ENCODE measurements at places on chromosomes 11 and 22. TPM values are rescaled to one million over a fixed set of nuclear protein-coding genes. Genes with fewer than 3 reads are reported as not detected.
A peak's percentile ranks its signal among the peaks of the same experiment; 100 is the strongest.

DNA sequence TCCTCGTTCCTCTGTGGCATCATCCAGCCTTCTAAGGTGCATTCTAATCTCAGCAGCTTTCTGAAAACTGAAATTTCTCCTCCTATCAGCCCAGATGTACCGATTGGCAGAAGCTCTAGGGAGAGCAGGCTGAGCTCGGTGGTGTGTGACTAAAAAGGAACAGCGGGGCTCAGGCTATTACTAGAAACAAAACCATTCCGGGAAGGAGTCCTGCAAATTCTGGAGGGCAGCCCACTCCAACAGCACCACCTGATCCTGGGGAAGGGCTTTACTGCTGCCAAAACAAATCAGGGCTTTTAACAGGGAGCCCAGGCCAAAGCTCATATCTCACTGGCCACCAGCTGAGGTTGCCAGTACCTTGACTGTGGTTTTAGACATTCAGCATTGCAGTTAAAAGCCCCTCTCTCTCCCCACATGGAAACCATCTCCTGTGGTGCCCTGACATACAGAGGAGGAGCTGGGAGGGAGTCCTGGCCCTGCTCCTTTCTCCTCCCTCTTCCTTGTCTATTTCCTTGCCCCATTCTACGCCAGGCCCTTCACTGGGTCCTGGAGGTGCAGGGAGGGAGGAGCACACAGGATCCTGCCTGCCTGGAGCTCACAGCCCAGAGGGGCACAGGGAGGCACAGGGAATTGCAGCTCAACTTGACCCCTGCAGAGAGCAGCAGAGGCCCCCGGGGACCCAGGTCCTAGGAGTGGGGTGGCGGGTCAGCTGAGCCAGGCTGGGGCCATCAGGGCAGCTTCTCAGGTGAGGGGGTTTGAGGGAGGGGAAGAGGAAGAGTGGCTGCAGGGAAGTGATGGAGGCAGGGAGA is 889 bp downstream of the PLAAT4 start:
- peaks cover 76% of the 10 kb centered on the region for H3K4me1 ChIP-seq
- H3K27me3 ChIP-seq: no peaks in the 10 kb centered on the region
- DNase-seq: no peak
- H3K36me3 ChIP-seq: no peaks in the 10 kb centered on the region
- peak overlapping the region; percentile 87 for H3K27ac ChIP-seq
- H3K4me3 ChIP-seq: peak overlapping the region; percentile 80

- no peaks in the 10 kb centered on the region for H3K4me1 ChIP-seq
- no peak for DNase-seq
- H3K27me3 ChIP-seq: peaks cover 6% of the 10 kb centered on the region
- H3K36me3 ChIP-seq: no peaks in the 10 kb centered on the region
- no peak overlapping the region for H3K4me3 ChIP-seq
These were observed 40.2 kb downstream of the FZD4 start for GRCh38 chr11:86914865-86915519.

DNA sequence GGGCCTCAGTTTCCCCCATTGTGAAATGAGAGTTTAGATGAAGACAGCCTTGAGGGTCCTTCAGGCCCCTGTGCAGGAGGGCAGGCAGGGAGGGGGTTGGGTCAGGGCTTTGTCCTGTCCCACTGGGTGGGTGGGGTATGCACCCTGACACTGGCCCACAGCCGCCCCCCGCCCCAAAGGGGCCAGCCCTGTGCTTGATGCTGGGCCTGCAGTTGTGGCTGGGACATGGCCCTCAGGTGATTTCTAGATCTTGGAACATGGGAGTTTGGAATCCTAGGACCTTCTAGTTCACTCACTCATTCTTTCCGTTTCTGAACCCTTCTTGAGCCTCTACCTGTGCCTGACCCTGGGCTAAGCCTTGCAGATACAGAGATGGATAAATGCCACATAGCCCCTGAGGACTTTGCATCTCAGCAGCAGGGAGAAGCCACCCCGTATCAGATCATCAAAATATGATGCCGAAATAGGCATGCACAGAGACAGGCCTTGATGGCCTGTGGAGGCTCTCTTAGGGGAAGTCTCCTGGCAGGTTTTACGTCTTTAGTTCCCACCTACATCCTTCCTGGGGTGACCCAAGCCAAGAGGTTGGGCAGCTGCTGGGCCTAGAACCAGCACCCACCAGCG is 76.0 kb downstream of the FBLN1 start:
- no peak for DNase-seq
- no peak overlapping the region for H3K4me3 ChIP-seq
- H3K4me1 ChIP-seq: peaks cover 4% of the 10 kb centered on the region

DNA sequence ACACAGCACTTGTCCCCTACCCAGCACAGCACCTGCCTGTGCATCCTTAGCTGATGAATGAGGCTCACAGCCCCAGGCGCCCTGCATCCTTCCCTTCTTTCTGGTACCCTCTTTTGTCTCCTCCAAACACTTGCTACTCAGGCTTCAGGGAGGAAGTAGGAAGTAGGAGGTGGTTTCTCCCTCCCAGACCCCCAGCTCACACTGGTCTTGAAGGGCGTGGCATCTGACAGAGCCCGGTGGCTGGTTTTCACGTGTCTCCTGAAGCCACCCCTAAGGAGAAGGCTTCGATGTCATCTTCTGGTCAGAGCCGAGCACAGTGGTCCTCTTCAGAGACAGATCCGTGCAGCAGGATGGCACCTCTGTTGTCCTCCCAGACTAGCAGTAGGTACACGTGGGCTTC is 109.8 kb downstream of the PTPRJ start:
- H3K4me3 ChIP-seq: no peak overlapping the region
- no peaks in the 10 kb centered on the region for H3K27me3 ChIP-seq
- H3K4me1 ChIP-seq: peaks cover 51% of the 10 kb centered on the region
- no peak for DNase-seq
- no peaks in the 10 kb centered on the region for H3K36me3 ChIP-seq
- H3K27ac ChIP-seq: no peak overlapping the region

GRCh38 chr22:27588915-27589314 is 212.6 kb downstream of the MN1 start:
- no peaks in the 10 kb centered on the region for H3K36me3 ChIP-seq
- H3K27me3 ChIP-seq: peaks cover 2% of the 10 kb centered on the region

- no peaks in the 10 kb centered on the region for H3K4me1 ChIP-seq
- H3K4me3 ChIP-seq: no peak overlapping the region
- DNase-seq: no peak
- peaks cover 13% of the 10 kb centered on the region for H3K27me3 ChIP-seq
- H3K27ac ChIP-seq: no peak overlapping the region
These were observed 7.6 kb downstream of the MS4A4E start for GRCh38 chr11:60235321-60235720.

DNA sequence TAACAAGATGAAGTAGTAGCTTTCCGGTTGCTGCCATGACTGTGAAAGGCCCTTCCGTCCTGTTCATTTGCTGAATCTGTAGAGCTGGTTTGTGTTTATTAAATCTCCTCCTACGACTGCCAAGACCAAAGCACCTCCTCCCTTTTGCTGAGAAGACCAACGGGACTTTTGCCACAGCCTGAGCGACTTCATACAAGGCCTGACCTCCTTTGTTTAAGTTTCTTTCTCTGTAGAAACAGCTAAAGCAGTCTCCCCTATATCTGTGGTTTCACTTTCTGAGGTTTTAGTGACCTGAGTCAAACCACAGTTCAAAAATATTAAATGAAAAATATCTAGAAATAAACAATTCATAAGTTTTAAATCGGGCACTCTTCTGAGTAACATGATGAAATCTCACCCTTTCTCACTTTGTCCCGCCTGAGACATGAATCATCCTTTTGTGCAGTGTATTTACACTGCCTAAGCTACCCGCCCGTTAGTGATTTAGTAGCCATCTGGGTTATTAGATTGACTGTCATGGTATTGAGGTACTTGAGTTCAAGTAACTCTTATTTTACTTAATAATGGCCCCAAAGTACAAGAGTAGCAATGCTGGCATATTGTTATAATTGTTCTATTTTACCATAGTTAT is 119.1 kb upstream of the LRRC4C start:
- H3K4me1 ChIP-seq: no peaks in the 10 kb centered on the region
- H3K36me3 ChIP-seq: no peaks in the 10 kb centered on the region
- no peak overlapping the region for H3K27ac ChIP-seq
- H3K27me3 ChIP-seq: no peaks in the 10 kb centered on the region
- no peak overlapping the region for H3K4me3 ChIP-seq

- H3K36me3 ChIP-seq: no peaks in the 10 kb centered on the region
- no peak overlapping the region for H3K4me3 ChIP-seq
- H3K27me3 ChIP-seq: peaks cover 5% of the 10 kb centered on the region
- no peak for DNase-seq
- no peaks in the 10 kb centered on the region for H3K4me1 ChIP-seq
- H3K27ac ChIP-seq: no peak overlapping the region
These were observed 29.1 kb upstream of the AQP11 start for GRCh38 chr11:77560605-77561004.

C22orf31 gene
- not detected for total RNA-seq

DNA sequence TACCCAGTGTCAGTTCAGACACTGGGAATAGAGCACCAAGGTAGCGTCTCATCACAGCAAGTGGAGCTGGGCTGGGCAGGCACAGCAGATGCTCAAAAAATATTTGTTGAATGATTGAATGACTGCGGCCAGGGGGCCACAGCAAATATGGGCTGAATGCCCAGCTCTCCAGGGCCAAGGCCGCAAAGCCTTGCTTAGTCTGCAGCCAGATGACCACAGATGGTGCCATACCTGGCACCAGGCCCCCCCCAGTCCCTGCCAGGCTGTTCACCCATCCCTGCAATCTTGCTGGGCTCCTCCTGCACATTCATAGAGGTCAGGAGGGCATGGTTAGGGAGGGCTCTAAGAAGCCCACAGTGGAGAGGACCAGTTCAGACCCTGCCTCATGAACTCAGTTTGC is 32.9 kb downstream of the ZC3H7B start:
- no peak for DNase-seq
- H3K36me3 ChIP-seq: peaks cover 21% of the 10 kb centered on the region
- H3K27ac ChIP-seq: no peak overlapping the region
- H3K27me3 ChIP-seq: no peaks in the 10 kb centered on the region
- no peak overlapping the region for H3K4me3 ChIP-seq

DNA sequence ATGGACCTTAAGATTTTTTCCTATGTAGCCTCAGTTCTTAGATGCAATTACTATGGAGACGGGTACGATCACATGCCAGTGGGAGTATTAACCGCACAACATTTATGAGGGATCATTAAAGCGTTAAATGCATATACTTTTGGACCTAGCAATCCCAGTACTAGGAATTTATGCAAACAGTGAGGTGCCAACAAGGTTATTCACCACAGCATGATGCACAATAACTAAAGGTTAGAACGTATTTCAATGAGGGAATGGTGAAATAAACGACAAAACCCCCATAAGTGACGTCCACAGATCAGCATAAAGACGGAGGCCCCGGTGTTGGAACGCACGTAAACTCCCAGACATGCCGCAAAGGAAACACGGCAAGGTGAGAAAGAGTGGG is 539 bp downstream of the SIRT3 start:
- H3K27me3 ChIP-seq: no peaks in the 10 kb centered on the region
- H3K4me3 ChIP-seq: peak overlapping the region; percentile 95
- H3K4me1 ChIP-seq: peaks cover 34% of the 10 kb centered on the region
- peak overlapping the region; percentile 93 for H3K27ac ChIP-seq

CALCB gene
- total RNA-seq: 4.7 TPM

DNA sequence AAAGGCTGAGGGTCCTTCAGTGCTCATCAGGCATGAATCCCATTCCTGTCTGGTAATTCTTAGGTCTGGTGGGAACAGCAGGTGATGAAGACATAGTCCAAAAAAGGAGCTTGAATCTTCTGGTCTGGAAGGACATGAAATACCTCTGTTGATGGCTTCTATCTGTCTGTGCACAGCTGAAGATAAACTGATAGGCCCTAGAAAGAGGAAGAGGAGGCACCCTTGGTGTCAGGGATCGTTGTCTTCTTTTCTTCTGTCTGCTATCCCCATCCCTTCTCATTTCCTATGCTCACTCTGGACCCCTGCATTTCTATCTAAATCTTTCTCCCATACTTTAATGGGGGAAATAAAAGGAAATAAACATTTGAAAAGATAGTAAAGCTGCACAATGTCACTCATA is 9.4 kb downstream of the AGBL2 start:
- DNase-seq: no peak
- peaks cover 10% of the 10 kb centered on the region for H3K36me3 ChIP-seq
- H3K27ac ChIP-seq: no peak overlapping the region
- H3K4me3 ChIP-seq: no peak overlapping the region
- H3K27me3 ChIP-seq: no peaks in the 10 kb centered on the region

KCTD17 gene
- 30.6 TPM for total RNA-seq

GRCh38 chr11:96024666-96025065 is 100.8 kb upstream of the MTMR2 start:
- H3K27ac ChIP-seq: peak overlapping the region; percentile 5
- no peaks in the 10 kb centered on the region for H3K27me3 ChIP-seq
- peak; percentile 16 for DNase-seq
- H3K4me3 ChIP-seq: no peak overlapping the region
- H3K36me3 ChIP-seq: peaks cover 10% of the 10 kb centered on the region

CCDC157 gene
- total RNA-seq: 2.4 TPM

POU2AF3 gene
- not detected for total RNA-seq

GRCh38 chr11:61080986-61081590 is 21.2 kb upstream of the CD5 start:
- H3K27ac ChIP-seq: peak overlapping the region; percentile 88
- DNase-seq: peak; percentile 44
- H3K36me3 ChIP-seq: peaks cover 30% of the 10 kb centered on the region
- peaks cover 73% of the 10 kb centered on the region for H3K4me1 ChIP-seq

DNA sequence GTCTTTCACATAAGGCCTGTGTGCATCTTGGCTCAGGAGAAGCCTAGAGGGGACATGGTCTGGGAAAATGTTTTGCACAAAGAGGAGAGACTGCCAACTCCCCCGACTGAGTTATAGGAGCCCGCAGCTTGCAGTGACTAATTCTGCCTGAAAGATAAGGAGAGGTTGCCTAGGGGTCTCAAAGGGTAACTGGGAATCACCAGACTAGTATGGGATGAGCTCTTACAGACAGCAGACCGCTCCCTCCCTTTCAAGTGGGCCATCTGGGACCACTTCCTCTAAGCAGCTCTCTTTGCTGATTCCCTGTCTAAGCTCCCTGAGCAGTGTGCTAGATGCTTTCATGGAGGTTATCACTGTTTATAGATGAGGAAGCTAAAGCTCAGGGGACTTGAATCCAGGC is 105.1 kb downstream of the TENM4 start:
- no peaks in the 10 kb centered on the region for H3K36me3 ChIP-seq
- no peak overlapping the region for H3K4me3 ChIP-seq
- H3K27ac ChIP-seq: no peak overlapping the region
- H3K4me1 ChIP-seq: no peaks in the 10 kb centered on the region

WNT7B gene
- not detected for total RNA-seq

KRTAP5-7 gene
- not detected for total RNA-seq

NEFH gene
- 8.6 TPM for total RNA-seq

DNA sequence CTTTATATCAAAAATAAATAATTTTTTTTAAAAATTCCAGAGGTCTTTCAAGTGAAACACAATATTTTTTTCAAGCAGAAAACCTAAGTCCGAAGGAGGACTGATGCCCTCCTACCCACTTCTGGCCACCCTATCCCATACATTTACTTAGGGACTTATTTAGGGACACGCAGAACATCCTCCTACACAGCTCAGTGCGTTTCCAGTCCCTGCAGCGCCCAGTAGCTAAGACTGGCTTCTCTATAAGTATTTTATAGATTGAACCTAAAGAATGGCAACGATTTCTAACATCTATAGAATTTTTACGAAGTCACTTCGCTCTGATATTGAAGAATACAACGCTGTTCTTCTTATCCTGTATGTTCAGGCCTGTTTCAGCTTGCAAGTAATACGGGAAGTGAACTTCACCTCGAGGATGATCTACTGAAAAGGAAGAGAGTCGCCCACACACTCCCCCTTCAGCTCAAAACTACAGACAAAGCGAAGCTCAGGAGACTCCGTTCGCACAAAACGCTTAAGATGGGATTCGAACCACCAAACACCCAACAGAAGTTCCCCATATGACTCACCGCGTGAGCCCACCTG is 328 bp downstream of the CHEK2 start:
- H3K27me3 ChIP-seq: no peaks in the 10 kb centered on the region
- H3K4me1 ChIP-seq: peaks cover 22% of the 10 kb centered on the region
- peaks cover 25% of the 10 kb centered on the region for H3K36me3 ChIP-seq
- H3K27ac ChIP-seq: peak overlapping the region; percentile 96

ELFN2 gene
- 0.52 TPM for total RNA-seq

MMP13 gene
- not detected for total RNA-seq

All from activated CD8-positive, alpha-beta T cell treated with anti-CD3 and anti-CD28 coated beads for 36 hours (primary cell).